Left cardiac atrium (tissue), 4 donors: ENCODE measurements at places on chromosomes 11 and 22. TPM values are rescaled to one million over a fixed set of nuclear protein-coding genes. Genes with fewer than 3 reads are reported as not detected.
A peak's percentile ranks its signal among the peaks of the same experiment; 100 is the strongest.

- peak; percentile 81 for DNase-seq
Measured at GRCh38 chr11:20363500-20364340, at the start of gene HTATIP2. Gene HTATIP2, plus strand, starts transcription at chr11:20363714. Its CDS starts 524 bp downstream, at chr11:20364238.

- DNase-seq: peak; percentile 78
Measured at GRCh38 chr11:75429902-75430713, 2.9 kb downstream of the KLHL35 start.

DNA sequence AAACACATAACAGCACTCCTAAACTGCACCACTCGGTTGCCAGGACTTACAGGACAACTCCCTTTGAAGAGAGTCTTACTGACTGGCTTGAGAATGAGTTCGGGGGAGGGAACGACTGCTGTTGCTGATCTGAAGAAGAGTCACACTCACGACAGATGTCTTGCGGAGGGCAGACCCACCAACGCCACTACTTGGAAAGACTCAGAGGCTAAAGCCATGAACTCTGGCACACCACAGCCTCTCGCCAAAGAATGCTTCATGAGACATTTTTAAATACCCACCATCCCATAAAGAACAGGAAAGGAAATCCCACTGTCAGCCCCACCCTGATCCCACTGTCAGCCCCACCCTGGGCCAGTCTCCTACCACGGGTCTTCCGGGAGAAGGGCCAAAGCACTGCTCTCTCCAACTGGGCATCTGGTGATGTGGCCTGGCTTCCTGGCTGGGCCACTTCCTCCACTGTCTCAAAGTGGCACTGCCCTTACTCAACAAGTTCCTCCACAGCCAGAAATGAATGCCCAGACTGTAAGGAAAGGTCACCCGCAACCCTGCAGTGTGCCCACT, 73.6 kb downstream of the MICAL3 start:
- peak; percentile 74 for DNase-seq

DNA sequence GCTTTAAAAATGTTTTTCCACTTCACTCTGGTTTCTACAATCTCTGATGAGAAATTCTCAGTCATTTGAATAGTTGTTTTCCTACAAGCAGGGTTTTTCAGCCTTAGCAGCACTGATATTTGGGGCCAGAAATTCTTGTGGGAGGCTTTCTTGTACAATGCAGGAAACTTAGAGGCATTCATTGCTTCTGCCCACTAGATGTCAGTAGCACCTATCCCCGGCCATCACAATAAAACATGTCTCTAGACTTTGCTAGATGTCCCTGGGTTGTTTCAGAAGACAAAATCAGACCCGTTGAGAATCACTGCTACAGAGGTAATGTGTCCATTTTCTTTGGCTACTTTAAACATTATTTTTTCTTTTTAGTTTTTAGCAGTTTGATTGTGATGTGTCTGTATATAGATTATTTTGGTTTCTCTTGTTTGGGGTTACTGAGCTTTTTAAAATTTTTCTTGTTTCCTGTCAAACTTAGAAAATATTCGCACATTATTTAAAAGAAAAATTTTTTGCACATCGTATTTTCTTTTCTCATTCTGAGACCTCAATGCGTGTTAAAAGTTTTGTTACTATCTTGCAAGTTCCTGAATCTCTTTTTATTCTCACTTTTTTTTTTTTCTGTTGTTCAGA, 60.8 kb upstream of the CCDC179 start:
- no peak for DNase-seq

- DNase-seq: no peak
Measured at GRCh38 chr11:74185285-74185684, 14.2 kb downstream of the PPME1 start.

Gene PRG3
- not detected for total RNA-seq

Gene MS4A6A
- total RNA-seq: 62.5 TPM

Gene CDKN1C
- total RNA-seq: 23.3 TPM

Gene CD248
- total RNA-seq: 43.8 TPM
